Testis (tissue), 5 donors: ENCODE measurements at places on chromosomes 3 and 15. TPM values are rescaled to one million over a fixed set of nuclear protein-coding genes. Genes with fewer than 3 reads are reported as not detected.
A peak's percentile ranks its signal among the peaks of the same experiment; 100 is the strongest.

Gene ERICH6
- 9.7 TPM for total RNA-seq

Gene PDE8A
- 67.8 TPM for total RNA-seq

Gene PYGO1
- 8.5 TPM for total RNA-seq

- no peak overlapping the region for H3K4me3 ChIP-seq
- no peak overlapping the region for H3K27ac ChIP-seq
- no peaks in the 10 kb centered on the region for H3K27me3 ChIP-seq
These were observed 15.1 kb downstream of the TLNRD1 start for GRCh38 chr15:81015621-81016488.

Gene TBC1D5
- 98.1 TPM for total RNA-seq

DNA sequence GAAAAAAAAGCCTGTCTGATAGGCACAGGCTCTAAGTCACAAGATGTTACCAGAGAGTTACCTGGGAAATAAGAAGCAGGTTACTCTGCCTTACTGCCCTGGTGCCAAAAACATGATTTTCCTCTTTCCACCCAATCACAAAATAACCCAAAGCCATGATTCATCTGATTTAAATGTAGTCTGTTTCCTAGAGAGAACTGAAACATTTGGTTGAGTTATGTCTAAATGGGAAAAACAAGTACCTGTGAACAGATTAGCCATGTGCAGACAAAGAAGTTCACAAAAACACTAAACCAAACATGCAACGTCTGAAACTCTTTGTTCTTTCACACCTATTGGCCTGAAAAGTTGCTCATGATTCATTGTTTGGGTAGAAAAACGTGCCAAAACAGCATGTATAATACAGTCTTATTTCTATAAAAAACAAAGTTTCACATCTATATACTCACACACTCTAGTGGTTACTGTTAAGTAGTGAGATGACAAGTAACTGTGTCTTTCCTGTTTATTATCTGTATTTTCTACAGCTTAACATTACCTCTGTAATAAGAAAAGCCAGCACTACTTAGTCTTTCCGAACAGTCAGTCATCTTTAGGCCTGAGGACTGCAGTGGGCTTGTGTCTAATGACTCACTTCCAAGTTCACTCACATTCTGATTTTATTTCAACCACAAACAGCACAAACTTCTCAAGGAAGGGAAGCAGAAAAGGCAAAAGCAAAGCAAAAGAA lies 30.2 kb downstream of the FAM174B start:
- DNase-seq: no peak
- H3K27ac ChIP-seq: no peak overlapping the region
- H3K4me3 ChIP-seq: no peak overlapping the region
- H3K4me1 ChIP-seq: peaks cover 13% of the 10 kb centered on the region
- no peaks in the 10 kb centered on the region for H3K27me3 ChIP-seq

Gene GOLGA8J
- 5.1 TPM for total RNA-seq

DNA sequence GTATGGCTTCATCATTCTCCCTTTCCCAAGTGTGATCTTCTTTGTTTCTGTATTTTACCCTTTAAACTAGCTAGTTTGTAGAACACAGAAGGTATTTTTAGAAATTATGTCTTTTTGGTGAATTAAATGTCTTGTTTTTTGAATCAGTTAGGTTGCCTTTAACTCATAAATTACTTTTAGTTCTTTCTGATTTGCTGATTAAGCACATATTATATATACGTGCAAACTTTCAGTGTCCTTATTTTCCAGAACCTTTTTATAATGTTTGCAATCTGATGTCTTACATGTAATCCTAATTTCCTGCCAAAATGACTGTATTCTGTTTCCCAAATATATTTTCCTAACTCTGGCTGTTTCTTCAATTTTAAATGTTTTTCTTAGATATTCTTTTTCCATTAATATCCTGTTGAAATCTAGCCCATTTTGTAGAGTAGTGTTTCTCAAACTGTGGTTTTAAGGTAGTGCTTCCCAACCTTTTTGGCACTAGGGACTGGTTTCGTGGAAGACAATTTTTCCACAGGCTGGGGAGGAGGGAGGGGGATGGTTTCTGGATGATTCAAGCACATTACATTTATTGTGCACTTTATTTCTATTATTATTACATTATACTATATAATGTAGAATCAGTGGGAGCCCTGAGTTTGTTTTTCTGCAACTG lies 51.8 kb downstream of the CHD2 start:
- no peak overlapping the region for H3K27ac ChIP-seq
- H3K4me1 ChIP-seq: no peaks in the 10 kb centered on the region
- H3K4me3 ChIP-seq: no peak overlapping the region
- no peaks in the 10 kb centered on the region for H3K27me3 ChIP-seq
- no peak for DNase-seq

Gene TEX55
- 158 TPM for total RNA-seq

- DNase-seq: peak; percentile 56
- no peak overlapping the region for H3K27ac ChIP-seq
- H3K27me3 ChIP-seq: no peaks in the 10 kb centered on the region
- H3K4me3 ChIP-seq: no peak overlapping the region
These were observed 31.0 kb downstream of the IQSEC1 start for GRCh38 chr3:13042127-13042701.

- H3K36me3 ChIP-seq: no peaks in the 10 kb centered on the region
- H3K4me1 ChIP-seq: peaks cover 4% of the 10 kb centered on the region
- H3K27ac ChIP-seq: no peak overlapping the region
- H3K4me3 ChIP-seq: no peak overlapping the region
These were observed 46.4 kb downstream of the GJD2 start for GRCh38 chr15:34708422-34708821.

Gene TMC3
- 0.16 TPM for total RNA-seq

Gene ROBO2
- total RNA-seq: 17.7 TPM

Gene LCTL
- total RNA-seq: 0.19 TPM

- no peak for DNase-seq
- no peaks in the 10 kb centered on the region for H3K27me3 ChIP-seq
- peak overlapping the region; percentile 91 for H3K27ac ChIP-seq
These were observed 7.1 kb downstream of the CHD2 start for GRCh38 chr15:92907229-92907628.

GRCh38 chr3:149593418-149594160 lies 64.2 kb downstream of the WWTR1 start:
- peaks cover 12% of the 10 kb centered on the region for H3K4me1 ChIP-seq
- H3K36me3 ChIP-seq: no peaks in the 10 kb centered on the region
- H3K27me3 ChIP-seq: no peaks in the 10 kb centered on the region
- DNase-seq: no peak

Gene THUMPD3
- 76.1 TPM for total RNA-seq

GRCh38 chr3:87225659-87226058 lies 1.4 kb upstream of the CHMP2B start:
- H3K27me3 ChIP-seq: no peaks in the 10 kb centered on the region
- peak; percentile 21 for DNase-seq
- no peak overlapping the region for H3K4me3 ChIP-seq

GRCh38 chr3:111321786-111322185 lies 220.2 kb upstream of the CD96 start:
- DNase-seq: no peak
- no peaks in the 10 kb centered on the region for H3K4me1 ChIP-seq
- no peaks in the 10 kb centered on the region for H3K27me3 ChIP-seq

Gene SLC24A5
- not detected for total RNA-seq

DNA sequence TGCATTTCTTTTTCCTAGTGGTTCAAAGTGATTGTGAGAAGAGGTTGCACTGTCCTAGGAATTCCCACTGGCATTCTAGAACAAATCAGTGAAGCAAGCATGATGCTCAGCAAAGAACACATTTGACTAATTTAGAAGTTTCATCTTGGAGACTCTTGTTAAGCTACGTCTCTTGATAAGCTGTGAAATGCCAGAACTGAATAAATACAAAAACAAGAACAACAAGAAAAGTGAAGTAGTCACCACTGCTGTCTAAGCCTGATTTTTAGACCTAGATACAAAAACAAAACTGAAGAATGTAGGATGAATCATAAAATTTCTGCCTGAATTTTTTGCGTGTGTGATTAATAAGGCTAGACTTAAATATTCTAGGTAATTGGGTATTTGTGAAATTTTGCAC lies 1162.4 kb downstream of the TUSC7 start:
- peaks cover 25% of the 10 kb centered on the region for H3K4me1 ChIP-seq
- no peaks in the 10 kb centered on the region for H3K27me3 ChIP-seq
- no peaks in the 10 kb centered on the region for H3K36me3 ChIP-seq

Gene LSAMP
- total RNA-seq: 3.1 TPM

GRCh38 chr15:31869686-31870307 lies 160.5 kb upstream of the CHRNA7 start:
- peak; percentile 37 for DNase-seq
- no peaks in the 10 kb centered on the region for H3K27me3 ChIP-seq
- H3K36me3 ChIP-seq: no peaks in the 10 kb centered on the region
- H3K4me1 ChIP-seq: peaks cover 22% of the 10 kb centered on the region
- H3K4me3 ChIP-seq: peak overlapping the region; percentile 47
- H3K27ac ChIP-seq: peak overlapping the region; percentile 82

- no peak overlapping the region for H3K27ac ChIP-seq
- no peaks in the 10 kb centered on the region for H3K27me3 ChIP-seq
- no peak overlapping the region for H3K4me3 ChIP-seq
- no peak for DNase-seq
- H3K36me3 ChIP-seq: no peaks in the 10 kb centered on the region
These were observed 43.2 kb upstream of the UBE2E2 start for GRCh38 chr3:23159929-23160328.

Gene EIF2B5
- 37.2 TPM for total RNA-seq

- H3K36me3 ChIP-seq: no peaks in the 10 kb centered on the region
- peak; percentile 39 for DNase-seq
- H3K27ac ChIP-seq: no peak overlapping the region
- H3K4me3 ChIP-seq: no peak overlapping the region
- H3K4me1 ChIP-seq: no peaks in the 10 kb centered on the region
These were observed 9.9 kb downstream of the KY start for GRCh38 chr3:134640872-134641470.

DNA sequence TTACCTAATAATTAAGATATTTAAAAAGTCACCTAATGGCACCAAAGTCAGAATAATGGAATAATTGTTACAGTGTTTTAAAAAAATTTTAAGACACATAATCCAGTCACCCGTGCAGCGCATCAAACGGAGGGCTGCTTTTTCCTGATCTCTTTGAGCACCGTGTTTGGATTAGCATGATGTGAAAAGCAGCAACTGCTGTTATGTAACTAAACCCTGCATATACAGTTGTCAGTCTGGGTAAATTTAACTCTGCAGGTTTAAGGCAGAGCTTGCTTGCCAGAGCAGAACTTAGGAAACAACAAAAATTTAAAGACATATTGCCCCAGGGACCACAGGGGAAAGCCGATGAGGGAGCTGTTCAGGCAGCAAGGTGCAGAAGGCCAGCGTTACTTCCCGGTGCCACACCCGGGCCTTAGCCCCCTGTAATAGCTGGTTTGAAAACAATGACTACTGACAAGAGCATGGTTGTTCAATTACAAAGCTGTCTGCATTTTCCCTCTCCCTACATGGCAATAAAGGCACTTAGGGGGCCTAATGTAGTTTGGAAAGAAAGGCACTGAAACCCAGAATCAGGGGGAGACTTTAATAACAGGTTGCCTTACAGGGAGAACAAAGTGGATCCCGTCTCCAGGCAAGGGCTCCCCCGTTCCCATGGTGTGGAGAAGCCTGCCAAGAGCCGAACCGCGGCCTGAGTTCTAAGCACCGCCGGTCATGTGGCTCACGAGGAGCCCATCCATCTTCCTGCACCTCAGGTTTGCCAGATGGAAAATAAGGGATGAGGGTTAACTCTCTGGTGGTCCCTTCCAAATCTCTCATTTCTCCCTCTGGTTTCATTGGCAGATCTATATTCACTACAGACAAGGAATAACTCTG lies 32.2 kb downstream of the RORA start:
- H3K27me3 ChIP-seq: no peaks in the 10 kb centered on the region
- H3K4me1 ChIP-seq: no peaks in the 10 kb centered on the region
- no peak overlapping the region for H3K4me3 ChIP-seq
- DNase-seq: no peak

Gene ELP6
- 44.1 TPM for total RNA-seq

- no peaks in the 10 kb centered on the region for H3K4me1 ChIP-seq
- H3K27me3 ChIP-seq: no peaks in the 10 kb centered on the region
- no peak overlapping the region for H3K27ac ChIP-seq
- no peaks in the 10 kb centered on the region for H3K36me3 ChIP-seq
- DNase-seq: no peak
- no peak overlapping the region for H3K4me3 ChIP-seq
These were observed 80.5 kb upstream of the WNT5A start for GRCh38 chr3:55567615-55568014.

DNA sequence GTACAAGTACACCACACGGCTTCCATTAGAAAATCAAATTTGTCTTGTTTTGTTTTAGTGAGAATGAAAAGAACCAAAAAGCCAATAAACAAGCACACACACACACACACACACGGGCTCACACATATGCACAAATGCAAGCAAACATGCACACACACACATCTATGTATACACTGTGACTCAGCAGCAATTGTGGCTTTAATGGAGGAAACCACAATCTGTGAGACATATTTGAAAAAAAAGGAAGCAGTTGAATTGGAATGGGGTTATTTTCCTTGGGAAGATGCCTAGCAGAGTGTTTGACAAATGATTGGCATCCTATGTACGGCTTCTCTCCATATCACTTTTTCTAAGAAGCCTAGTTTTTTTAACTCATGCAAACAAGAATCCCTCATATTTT lies 201.1 kb upstream of the ARRDC4 start:
- H3K4me3 ChIP-seq: no peak overlapping the region
- no peaks in the 10 kb centered on the region for H3K36me3 ChIP-seq
- no peaks in the 10 kb centered on the region for H3K4me1 ChIP-seq
- no peak for DNase-seq
- H3K27ac ChIP-seq: no peak overlapping the region

DNA sequence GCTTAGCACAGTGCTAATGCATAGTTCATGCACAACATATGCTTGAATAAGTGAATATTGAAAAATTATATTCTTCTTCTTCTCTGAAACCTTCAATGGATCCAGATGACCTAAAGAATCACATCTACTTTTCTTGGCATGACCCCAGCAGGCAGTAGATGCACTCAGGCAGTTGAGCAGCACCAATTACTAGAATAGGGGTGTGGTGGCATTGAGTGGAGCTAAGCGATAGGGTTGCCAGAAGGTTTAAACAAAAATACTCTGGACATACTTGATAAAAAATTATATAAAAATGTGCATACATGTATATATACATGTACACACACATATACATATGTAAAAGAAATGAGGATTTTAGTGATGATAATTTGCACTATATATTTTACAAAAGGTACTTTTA lies 81.8 kb downstream of the NFKBIZ start:
- H3K4me3 ChIP-seq: no peak overlapping the region
- no peak for DNase-seq
- no peaks in the 10 kb centered on the region for H3K4me1 ChIP-seq
- H3K27me3 ChIP-seq: no peaks in the 10 kb centered on the region
- H3K36me3 ChIP-seq: no peaks in the 10 kb centered on the region

Gene SYNPR
- total RNA-seq: not detected
